Activated naive CD8-positive, alpha-beta T cell treated with anti-CD3 and anti-CD28 coated beads, Interleukin-2, amount 10 ng/mL, durations not matched to agents 7 days and 5 days (primary cell): ENCODE measurements at places on chromosomes 4 and X. TPM values are rescaled to one million over a fixed set of nuclear protein-coding genes. Genes with fewer than 3 reads are reported as not detected.

GRCh38 chr4:151152028-151152427 lies 52.6 kb downstream of the RPS3A start:
- DNase-seq, result no peak

GRCh38 chr4:159003420-159004253 lies 99.2 kb upstream of the RAPGEF2 start:
- DNase-seq, result no peak

- no peak for DNase-seq
These were observed 428.8 kb downstream of the PCDH7 start for GRCh38 chr4:31148990-31149389.

DNA sequence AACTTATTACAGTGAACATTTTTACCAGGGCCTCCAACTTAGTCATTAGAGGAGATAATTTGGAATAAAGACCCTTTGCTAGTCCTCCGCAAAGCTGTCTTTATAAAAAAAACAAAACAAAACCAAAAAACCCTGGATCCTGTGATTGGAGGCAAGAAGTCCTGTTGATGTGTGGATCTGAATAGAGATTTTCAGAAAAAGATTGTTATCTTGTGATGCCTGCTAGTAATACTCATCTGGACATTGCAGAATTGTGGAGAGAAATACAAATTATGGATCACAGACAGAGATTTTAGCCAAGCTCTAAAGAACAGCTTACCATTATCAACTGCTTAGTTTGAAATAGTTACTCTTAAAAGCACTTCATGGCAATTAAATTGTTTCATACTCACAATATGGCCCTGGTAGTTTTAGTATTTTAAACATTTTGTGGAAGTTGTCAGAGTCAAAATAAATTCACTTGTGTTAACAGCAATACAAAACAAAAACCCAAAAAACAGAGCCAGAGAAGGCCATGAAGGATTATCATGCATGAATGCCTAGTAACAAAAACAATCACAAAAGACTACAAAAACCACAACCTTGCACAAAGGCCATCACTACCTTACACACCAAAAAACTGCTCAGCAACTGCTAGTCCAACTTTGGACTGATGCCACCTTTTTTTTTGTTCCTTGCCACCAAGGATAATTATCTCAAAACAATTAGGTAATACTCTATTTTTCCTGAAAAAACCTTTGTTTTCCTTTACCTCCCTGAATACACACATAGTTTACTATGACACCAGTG lies 514.5 kb upstream of the SLIT2 start:
- no peak for DNase-seq

Gene MAOB
- total RNA-seq, result not detected

Gene CFI
- total RNA-seq, result not detected

Gene WWC2
- total RNA-seq, result 1.2 TPM
